Foreskin fibroblast (primary cell): ENCODE measurements at places on chromosomes 1 and 21.

- no peak for DNase-seq
Observed at GRCh38 chr1:72006092-72006491, 276.2 kb downstream of the NEGR1 start.

- peak; percentile 50 for DNase-seq
Observed at GRCh38 chr1:226637147-226637935, 88.8 kb downstream of the STUM start.

DNA sequence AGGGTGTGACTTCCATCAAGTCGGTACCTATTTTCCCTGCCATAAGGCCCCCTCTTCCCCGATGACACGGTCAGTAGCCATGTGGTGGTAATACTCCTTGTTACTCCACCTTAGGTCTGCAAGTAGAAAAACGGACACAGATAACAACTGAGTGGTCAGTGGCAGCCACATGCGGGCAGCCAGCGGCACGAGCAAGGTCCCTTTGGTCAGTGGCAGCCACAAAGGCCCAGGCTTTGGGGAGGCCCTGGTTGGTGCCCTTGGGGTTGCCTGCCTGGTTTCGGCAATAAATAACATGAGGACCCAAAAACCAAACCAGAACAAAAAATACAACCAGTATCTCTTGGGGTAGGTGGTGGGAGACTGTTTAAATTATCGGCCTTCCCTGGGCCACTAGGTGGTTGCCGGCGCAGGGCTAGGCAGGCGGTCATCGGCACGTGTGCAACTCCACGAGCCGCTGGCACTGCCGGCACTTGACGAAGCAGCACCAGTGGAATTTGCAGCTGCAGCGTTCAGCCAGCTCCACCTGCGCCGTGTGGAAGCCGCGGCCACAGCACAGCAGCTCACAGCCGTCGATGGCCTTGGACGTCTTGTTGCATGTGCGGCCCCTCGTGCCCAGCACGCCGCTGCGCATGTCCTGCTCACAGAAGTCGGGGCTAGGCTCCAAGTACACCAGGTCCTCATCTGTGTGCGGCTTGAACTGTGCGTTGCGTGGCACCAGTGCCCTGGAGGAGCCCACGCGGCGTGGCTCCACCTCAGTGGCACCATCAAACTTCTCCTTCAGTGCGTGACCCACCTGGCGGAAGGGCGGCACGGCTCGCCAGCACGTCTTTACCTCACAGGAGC is 23.1 kb downstream of the WNT4 start:
- no peak for DNase-seq

- DNase-seq, result no peak
Observed at GRCh38 chr1:7630378-7630777, 140.7 kb upstream of the VAMP3 start.

- peak; percentile 29 for DNase-seq
Observed at GRCh38 chr1:5915587-5916571, 76.3 kb downstream of the NPHP4 start.
